ENCODE measurements at places on chromosomes 2 and 18.

DNA sequence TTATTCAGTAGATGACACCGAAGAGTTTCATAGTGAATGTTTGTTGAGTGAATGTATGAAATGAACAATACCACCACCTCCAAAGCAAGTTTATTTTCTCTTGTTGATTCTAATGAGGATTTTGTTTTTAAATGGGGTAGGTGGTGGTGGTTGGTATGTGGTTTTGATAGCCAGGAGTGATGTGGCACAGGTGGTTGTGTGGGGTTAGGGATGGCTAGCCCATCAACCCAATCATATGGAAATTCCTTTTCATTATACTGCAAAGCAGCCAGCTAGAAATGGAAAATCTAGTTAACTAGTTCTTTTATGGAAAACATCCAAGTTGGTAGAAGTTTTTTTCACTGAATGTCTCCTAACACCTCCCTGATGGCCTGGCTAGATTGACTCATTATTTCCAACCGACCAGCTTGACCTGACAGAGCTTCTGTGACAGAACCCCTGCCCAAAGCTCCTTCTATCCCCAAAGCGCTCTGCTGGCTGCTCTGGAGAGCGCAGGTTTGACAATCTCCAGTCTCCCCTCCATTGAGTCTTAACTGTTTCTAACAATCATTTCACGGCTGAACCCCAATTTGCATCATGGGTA lies 376.9 kb downstream of the MTX2 start:
- no peak for DNase-seq

DNA sequence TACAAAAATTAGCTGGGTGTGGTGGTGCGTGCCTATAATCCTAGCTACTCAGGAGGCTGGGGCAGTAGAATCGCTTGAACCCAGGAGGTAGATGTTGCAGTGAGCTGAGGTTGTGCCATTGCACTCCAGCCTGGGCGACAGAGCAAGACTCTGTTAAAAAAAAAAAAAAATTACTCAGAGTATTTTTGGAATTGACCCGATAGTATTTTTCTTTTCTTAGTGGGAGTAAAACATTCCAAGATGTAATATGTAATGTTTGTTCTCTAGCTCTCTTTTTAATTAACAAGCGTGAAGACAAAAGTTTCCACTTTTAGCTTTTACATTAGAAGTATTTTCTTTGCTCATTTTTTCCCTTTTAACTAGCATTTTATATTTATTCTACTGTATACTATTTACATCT lies 12.0 kb upstream of the TMEM18 start:
- no peak for DNase-seq

- no peak for DNase-seq
Observed at GRCh38 chr18:5439986-5440696, 103.7 kb downstream of the EPB41L3 start.

DNA sequence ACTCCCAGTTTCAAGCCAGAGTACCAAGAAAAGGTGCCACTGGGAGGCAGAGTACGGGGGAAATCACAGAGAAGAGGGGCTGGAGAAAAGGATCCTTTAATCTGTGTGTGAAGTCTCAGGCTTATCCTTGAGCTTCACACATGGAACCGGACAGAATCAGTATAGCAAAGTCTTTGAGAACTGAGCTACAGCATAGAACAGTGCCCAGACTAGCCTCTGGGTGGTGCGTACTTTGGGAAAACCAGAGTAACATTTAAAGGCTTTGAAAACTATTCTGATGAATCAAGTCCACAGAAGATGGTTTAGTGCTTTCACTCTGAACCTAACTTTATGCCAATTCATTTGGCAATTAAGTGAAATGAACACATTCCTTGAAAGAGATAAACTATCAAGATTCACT lies 83.1 kb downstream of the BABAM2 start:
- DNase-seq, result no peak

DNA sequence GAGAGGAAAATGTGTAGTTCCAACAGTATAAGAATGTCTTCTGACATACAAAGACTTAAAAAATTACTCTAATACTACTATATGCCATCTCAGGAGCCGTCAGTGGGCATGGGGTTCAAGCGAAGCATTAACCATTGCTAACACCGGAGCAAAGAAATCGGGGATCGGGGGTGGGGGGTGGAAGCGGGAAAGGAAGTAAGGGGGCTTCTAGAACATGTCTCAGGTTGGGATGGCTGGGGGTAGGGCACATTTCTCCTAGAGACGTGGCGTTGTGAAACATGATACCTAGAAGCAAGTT lies 702 bp downstream of the LMAN1 start:
- no peak for DNase-seq

DNA sequence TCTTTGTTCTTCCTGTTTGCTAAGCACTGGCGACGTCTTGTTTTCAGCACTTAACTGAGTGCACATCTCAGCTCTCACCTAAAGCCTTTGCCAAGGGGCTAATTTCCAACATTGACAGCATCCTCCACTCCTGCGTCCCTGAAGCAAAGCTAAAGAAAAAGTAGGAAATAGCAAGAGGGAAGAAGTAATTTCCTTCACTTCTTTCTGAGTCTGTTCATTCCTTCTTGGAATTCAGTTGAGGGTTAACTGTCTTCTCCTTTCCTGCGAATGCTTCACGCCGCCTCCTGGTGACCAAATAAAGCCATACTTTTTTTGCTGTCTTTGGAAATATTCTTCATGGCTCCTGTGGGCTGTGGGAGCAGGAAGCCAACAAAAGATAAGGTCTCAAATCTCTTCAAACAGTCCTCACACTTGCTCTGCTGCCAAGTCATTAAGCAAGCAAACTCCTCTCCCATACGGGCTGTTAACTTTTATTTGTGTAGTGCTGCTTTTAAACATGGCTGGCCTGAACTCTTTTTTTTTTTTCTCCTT lies 100.9 kb downstream of the DPP10 start:
- DNase-seq, result no peak

DNA sequence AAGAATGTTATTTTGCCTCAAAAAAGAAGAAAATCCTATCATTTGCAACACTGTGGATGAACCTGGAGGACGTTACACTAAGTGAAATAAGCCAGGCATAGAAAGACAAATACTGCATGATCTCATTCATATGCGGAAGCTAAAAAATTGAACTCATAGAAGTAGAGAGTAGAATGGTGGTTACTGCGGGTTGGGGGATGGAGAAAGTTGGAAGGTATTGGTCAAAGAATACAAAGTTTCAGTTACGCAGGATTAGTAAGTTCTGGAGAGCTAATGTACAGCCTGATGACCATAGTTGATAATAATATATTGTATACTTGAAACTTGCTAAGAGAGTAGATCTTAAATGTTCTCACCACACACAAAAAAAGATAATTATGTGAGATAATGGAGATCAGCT lies 5.0 kb upstream of the GALNT5 start:
- no peak for DNase-seq

DNA sequence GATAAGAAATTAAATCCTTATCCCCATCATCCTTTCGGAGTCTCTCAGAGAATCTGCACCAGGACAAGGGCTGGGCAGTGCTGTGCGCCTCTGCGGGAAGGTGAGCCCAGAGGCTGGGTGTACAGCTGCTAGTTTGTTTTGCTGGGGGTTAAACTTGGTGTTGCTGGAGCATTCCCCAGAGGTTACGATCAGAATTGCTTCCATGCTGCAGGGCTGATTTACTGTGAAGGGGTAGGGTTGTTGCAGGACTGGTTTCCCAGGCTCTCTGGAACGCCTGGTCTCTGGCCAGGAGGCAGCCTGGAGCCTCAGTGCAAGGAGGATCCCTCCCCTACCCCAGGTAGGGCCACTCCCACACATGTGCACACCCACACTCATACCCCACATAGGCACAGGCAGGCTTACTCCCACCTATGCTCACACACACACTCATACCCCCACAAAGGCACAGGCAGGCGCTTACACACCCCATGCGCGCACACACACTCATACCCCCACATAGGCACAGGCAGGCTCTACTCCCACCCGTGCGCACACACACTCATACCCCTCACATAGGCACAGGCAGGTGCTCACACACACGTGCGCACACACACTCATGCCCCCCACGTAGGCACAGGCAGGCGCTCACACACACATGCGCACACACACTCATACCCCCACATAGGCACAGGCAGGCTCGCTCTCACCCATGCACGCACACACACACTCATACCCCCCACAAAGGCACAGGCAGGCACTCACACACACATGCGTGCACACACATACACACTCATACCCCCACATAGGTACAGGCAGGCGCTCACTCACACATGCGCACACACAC lies 11.3 kb downstream of the CNNM4 start:
- no peak for DNase-seq

DNA sequence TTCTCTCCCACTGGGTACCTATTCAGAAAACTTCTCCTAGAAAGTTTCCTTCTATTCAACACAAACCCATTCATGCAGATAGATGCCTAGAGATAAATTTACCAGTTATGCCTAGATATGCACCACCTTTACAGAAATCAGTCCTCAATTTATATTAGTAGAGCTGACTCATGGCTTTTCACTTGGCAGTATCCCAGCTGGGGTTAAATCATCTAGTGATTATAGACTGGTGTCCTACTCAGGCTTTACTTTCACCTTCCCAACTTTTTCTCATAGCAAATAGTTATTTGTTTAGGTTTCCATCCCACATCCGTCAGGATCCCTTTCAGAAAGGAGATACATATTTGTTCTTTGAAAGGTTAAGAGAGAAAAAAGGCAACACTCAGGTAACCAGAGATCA lies 124.5 kb downstream of the AQP4 start:
- no peak for DNase-seq

GRCh38 chr18:40852406-40852805 lies 1102.6 kb upstream of the PIK3C3 start:
- no peak for DNase-seq

GRCh38 chr18:48155856-48156255 lies 225.4 kb upstream of the SMAD2 start:
- DNase-seq, result no peak

DNA sequence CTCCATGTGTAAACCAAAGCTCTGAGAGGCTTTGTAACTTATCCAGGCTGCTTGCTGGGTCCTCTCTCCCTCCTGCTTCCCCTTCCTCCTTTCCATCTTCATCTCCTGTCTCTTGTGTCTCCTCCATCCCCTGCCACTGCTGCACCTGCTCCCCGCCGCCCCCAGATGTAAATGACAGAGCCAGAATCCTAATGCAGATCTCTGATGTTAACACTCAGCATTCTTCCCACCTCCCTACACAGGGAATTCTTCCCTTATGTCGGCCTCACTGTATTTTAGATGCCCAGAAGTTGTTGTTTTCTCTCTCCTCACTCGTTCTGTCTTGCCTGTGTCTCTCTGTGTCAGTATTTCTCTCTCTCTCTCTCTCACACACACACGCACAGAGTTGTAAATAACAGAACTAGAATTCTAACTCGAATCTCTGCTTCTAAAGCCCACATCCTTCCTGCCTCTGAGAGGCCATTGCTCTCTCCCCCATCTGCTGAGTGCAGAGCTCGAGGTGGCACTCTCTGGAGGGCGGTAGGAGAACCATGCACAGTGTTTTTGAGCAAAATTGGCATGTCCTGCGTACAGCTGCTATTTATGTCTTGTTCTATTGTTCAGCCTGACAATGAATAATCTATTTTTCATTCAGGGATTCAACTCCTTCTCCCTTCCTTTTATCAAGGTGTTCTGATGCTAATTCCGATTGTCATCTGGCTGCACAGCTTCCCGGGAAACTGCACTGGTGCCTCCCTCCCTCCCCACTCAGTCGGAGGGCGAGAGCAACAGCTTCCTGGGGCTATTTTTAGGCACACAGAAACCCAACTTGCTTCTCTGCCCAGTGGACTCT lies 219.9 kb downstream of the SH3RF3 start:
- DNase-seq, result no peak

- DNase-seq, result no peak
Observed at GRCh38 chr2:1099418-1099817, 148.8 kb downstream of the SNTG2 start.

GRCh38 chr2:60485055-60485454 lies 68.4 kb downstream of the BCL11A start:
- no peak for DNase-seq

DNA sequence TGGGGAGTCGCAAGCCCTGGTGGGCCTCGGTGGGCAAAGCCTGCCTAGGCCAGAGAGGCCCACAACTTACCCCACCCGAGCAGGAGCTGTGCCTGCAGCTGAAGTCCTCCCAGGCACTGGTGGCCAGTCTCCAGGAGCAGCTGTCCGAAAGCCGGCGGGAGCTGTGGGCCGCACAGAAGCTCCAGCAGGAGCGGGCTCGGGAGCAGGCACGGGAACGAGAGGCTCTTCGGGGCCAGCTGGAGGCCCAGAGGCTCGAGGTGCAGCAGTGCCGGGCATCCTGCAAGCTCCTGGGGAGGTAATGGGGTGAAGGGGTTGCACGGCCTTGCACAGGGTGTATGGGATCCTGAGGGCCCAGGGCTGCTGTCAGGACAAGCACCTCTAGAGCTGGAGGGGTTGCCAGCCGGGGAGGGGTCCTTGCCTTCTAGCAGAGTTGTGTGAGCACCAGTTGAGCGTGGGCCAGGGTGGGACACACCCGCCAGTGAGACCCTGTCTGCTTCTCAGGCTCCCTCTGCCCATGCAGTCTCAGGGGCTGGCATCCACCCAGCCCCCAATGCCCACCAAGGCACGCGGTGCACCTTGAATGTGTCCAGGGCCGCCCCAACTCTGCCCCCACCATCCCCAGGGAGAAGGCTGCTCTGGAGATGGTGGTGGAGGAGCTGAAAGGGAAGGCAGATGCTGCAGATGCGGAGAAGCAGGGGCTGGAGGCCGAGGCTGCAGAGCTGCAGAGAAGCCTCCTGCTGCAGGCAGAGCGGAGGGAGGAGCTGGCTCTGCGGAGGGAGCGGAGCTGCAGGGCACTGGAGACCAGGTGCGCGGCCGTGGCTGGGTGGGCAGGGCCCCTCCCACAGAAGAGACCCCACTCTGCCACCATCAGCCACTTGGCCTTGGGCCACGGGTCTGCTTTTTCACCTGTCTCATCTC lies 27.2 kb downstream of the CROCC2 start:
- DNase-seq, result no peak

GRCh38 chr2:152114366-152114765 lies 15.5 kb upstream of the CACNB4 start:
- DNase-seq, result no peak

GRCh38 chr2:25367296-25367695 lies 25.6 kb upstream of the DNMT3A start:
- no peak for DNase-seq

GRCh38 chr2:221097568-221097915 lies 474.6 kb downstream of the EPHA4 start:
- peak; percentile 63 for DNase-seq

- no peak for DNase-seq
Observed at GRCh38 chr18:4524096-4524495, 69.0 kb upstream of the DLGAP1 start.

GRCh38 chr2:225037415-225038230 lies 4.6 kb downstream of the DOCK10 start:
- no peak for DNase-seq

Data from stromal cell of bone marrow (primary cell).